GM12865 (cell line): ENCODE measurements at places on chromosomes 2 and 18.

GRCh38 chr2:70472221-70472890 is 81.3 kb downstream of the TGFA start:
- no peak for DNase-seq

- DNase-seq = no peak
Measured at GRCh38 chr2:203983064-203983715, 46.6 kb downstream of the ICOS start.

DNA sequence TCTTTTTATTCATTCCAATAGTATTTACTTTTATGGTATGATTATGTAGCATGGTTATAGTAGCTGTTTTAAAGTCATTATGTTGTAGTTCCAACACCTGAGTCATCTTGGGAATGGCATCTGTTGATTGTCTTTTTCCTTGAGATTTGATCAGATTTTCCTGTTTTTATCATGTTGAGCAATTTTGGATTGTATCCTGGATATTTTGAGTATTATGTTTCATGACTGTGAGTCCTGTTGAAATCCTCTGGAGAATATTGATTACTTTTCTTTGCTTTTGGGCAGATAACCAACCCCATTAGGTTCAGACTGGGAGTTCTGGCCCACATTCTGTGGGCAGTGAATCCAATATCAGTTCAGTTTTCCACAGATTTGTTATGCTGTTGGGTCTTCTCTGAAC is 163.2 kb upstream of the SPRED2 start:
- no peak for DNase-seq

- DNase-seq = peak; percentile 35
Measured at GRCh38 chr2:54471221-54471711, 15.1 kb downstream of the SPTBN1 start.

GRCh38 chr2:8119782-8120505 is 561.9 kb upstream of the ID2 start:
- DNase-seq = peak; percentile 30

DNA sequence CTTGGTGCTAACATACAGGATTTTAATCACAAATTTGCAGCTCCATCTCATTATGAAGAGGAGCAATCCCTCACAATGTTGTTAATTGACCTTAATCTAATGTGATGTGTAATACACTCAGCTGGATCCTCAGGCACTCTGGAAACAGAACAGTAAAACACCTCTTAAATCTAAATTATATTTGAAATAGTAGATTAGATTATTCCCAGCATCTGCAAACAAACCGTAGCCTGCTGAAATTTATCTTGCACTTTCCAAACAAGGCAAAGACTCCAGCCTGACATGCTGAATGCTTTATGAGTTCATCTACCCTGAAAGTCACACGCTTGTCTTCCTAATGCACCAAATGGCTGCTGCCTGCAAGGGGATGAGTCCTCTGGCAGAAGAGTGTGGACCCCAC is 402.3 kb upstream of the GYPC start:
- DNase-seq = no peak

- DNase-seq = no peak
Measured at GRCh38 chr2:155525199-155525598, 807.3 kb downstream of the NR4A2 start.

DNA sequence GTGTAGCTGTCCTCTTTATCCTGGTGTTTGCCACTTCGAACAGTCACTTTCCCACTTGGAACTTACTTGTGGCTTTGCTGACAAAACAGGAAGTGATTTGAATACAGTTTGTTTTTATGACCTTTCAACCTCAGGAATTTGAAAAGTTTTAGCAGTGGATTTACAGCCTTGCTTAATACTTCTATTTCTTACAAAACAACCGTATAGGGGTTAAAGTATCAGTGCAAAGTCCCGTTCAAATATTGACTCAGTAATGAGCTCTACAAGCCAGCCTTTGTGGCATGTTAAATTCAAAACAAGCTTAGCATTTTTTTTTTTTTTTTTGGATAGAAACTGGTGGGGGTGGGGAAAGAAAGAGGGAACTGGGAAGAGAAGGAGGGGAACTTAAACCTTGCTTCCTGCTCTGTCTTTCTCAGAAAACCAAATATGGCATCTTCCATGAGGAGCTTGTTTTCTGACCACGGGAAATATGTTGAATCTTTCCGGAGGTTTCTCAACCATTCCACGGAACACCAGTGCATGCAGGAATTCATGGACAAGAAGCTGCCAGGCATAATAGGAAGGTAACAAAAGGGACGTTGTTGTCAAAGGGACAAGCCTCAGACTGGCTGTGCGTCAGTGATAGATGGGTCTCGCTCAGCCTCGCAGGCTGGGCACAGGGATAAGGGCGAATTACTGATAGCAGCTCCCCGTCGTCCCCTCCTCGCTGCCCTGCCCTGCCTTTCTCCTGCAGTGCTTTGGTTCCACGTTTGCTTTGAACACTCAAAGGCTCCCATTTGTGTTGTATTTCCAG is at the start of gene HNMT:
Gene HNMT, plus strand, starts transcription at position 408 of the 793 bp plus-strand sequence. Its CDS starts 19 bp downstream, at position 427.
- no peak for DNase-seq

DNA sequence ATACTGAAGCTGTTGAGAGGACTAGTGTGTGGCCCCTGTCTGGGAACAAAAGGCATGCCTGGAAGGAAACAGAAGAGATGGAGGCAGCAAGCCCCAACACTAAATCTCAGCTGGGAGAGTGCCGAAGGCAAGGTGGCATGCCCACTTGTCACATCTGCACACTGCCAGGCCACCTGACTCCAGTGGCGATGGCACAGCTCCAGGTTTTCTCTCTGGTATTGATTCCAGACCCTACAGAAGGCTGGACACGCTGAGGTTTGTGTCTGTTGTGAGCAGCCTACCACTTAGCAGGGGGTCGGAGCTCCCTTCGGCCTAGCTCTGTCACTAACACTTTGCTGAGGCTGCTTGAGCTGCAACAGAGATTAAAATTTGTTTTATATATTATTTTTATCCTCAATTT is 307.3 kb downstream of the TDRD15 start:
- DNase-seq = no peak

DNA sequence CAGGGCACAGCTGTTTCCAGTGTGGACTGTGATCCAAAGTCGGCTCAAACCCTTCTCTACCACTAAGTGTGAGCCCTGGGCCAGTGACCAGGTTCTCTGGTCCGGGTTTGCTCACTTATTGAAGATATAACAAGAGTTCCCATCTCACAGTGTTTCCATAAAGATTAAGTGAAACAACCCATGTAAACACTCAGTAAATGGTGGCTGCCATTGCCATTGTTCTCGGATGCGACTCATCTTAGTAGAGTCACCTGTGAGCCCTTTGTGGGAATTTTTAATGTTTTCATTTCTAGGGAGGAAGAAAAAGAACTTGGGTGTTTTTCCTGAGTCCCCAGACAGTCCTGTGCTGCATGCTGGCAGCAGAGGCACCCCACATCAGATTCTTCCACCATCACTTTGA is 53.4 kb downstream of the TPGS2 start:
- no peak for DNase-seq

DNA sequence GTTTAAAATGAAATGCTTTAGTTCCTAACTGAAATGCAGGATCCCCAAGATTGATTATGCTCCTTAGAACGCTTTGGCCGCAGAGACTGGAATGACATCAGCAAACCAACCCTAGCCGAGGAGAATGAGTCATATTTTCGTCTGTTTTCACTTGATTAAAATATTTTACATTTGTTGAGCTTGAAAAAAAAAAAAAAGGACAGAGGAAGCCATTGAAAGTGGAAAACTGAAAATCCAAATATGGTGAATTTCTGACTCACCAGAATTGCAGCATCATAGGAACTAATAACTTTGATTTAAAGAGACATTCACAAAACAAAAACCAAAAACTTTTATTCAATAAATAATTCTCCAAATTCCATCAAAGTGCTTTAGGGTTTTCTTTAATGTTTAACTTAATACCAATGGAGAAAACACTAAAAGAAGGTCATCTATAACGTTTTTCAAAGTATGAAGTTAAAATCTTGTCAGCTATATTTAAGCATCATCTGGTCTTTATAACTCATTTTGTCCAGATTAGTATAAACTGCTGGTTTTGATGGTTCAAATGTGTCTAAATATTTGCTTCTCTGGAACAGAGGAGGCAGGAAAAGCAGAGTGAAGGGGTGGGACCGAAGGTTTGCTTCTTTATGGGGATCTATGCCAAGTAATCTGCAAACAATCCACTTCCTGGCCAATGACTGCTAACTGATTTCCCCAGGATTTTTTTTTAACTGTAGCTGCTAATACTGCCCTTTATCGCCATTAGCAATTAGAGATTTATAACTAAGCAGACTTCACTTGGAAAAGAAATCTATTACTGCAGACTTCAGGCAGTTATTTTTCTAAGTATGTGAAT is 30.9 kb upstream of the COL5A2 start:
- no peak for DNase-seq

DNA sequence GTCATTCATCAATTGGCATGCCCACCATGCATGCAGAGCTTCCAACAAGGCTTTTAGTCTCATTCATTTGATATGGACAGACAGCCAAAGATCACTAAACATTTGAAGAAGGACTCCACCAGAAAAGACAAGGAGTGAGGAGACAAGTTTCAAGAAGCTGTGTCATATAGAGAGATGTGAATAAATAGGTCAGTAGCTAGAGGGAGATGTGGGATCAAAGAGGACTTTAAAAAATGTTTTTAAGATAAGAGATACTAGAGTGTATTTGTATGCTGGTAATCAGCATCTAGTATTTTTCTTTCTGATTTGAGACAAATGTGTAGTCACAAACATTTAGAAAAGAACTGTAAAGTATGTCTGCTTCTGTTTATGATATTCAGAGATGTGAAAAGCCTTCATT is 48.5 kb downstream of the ANTXR1 start:
- DNase-seq = no peak

DNA sequence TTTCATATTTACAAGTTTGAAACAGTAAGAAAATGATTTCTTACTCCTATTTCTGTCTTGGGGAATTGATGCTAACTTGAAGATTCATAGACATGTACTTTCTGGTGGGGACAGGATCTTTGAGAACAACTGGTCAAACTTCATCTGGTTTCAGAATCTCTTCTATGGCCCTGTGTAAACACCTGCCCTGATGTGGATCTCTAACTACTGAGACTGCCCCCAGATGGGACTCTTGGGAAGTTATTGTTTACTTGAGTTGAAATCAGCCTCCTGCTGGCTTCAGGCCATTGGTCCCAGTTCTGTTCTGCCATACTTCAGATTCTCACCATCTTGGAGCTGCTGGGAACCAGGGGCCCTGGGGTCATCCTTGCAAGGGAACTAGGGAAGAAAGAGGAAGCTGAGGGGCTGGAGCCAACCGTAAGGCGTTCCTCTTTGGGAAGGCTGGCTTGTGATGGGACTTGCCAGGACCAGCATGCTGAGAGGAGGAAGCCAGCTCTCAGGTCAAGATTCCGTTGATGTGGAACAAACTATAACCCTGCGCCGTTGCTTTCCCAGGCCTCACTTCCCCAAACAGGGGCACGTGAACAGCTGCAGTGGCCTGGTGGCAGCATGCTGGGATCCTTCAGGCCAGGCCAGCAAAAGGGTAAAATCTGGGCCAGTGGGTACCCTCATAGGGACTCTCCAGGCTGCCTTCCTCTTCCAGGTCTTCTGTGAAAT is 135.5 kb upstream of the CXCR4 start:
- peak; percentile 30 for DNase-seq

GRCh38 chr2:71291398-71291797 is 40.2 kb upstream of the ZNF638 start:
- DNase-seq = no peak

- DNase-seq = no peak
Measured at GRCh38 chr18:35936951-35937350, 35.5 kb upstream of the RMP24 start.

DNA sequence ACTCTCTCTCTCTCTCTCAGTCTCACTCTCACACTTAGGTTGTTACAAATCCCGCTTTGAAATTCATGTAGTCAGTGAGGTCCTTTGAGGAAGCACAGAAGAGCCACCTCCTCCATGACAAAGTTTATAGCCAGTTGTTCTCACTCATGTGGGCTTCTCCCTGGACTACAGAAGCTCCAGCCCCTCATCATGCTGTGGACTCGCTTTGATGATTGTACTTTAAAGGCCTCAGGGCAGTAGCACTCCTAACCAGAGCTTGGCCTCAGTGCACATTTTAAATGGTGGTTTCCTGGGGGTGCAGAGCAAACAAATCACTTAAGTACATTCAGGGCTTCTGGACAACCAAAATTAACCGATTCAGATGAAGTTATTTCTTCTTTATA is 115.7 kb downstream of the MTCL1 start:
- no peak for DNase-seq

GRCh38 chr2:36569267-36569856 is 28.6 kb downstream of the FEZ2 start:
- DNase-seq = no peak

GRCh38 chr2:3604207-3604877 is 9.4 kb downstream of the COLEC11 start:
- no peak for DNase-seq
